Stimulated activated CD4-positive, alpha-beta T cell treated with anti-CD3 and anti-CD28 coated beads, Interleukin-12 subunit alpha, Interleukin-12 subunit beta, amount 100 ng/mL, for 4 hours (primary cell): ENCODE measurements at places on chromosomes 11 and 22.

DNA sequence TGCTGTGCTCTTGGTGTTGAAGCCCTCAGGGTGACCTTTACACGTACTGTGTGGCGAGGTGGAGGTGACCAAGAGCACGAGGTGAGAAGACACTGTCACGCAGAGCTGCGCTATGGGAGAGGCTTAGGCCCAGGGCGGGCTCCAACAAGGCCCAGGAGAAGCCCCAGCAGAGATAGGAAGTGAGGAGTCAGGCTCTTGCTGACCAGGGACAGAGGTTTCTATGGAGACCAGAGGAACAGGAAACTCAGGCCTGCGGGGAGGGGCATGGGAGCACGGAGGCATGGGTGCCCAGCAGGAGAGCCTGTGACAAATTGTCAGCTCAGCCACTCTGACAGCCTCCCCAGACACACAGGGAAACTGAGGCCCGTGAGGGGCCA, 15.8 kb downstream of the DGKZ start:
- no peak for DNase-seq

DNA sequence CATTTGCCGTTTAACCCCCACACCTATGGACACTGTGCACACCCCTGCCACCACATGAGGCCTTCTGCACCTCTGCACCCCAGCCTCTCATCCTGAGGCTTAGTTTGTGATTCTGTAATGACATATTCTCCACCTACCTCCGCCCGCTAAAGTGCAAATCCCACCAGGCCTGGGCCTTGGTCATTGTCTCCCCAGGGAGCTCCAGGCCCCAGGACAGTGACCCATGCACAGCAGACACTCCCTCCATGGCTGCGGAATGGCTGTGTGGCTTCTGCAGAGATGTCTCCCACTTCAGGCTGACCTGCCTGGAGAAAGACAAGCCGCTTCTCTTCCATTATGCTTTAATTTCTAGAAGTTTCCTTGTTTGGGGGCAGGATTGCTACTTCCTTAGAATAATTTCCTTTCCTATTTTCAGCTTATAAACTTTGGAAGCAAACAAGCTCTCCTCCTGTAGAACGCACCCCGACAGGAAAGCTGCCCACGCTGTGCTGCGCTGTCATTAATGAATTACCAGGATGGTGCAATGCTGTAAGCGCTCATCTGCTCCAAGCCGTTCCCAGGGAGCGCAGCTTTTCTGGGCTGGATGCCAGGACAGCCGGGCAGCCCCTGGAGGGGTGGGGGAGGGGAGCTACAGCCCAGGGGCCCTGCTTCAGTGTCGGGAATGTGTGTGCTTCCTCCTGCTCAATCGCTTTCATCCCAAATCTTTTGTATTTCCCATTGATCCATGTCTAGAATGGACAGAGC, 618.0 kb downstream of the BRD1 start:
- no peak for DNase-seq

- no peak for DNase-seq
Observed at GRCh38 chr11:86952221-86952875, 2.8 kb downstream of the FZD4 start.

DNA sequence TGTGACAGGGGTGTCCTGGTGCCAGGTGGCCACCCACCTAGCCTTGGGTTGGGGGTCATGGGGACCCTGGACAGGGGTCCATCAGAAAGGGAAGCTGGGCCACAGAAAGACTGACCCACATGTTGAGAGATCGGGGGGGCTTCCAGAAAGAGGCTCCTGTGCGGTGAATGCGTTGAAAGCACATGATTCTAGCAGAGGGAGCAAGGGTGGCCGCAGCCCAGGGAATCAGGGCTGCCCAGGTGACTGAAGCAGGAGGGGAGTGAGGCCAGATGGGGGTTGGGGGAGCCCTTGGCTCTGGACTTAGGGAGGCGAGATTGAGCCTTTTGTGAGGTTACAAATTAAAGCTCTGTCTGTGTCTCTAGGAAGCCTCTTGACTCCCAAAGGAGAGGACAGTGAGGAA, 80.7 kb downstream of the MORC2 start:
- DNase-seq = no peak

GRCh38 chr11:116412118-116412889, 360.5 kb downstream of the BUD13 start:
- no peak for DNase-seq

DNA sequence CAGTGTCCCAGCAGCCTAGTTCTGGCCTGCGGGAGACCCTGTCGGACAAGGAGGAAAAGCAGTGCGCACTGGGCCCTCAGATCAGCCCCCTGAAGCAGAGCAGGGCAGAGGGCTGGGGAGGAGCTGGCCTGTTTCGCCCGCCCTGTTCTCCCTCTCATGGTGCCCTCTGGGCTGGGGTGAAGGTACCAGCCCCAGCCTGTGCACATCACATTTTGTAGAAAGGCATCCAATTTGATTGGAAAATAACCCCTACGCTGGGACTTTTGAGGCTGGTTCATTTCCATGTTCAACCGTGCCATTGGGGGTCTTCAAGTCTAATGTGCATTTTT, 832 bp upstream of the NAP1L4 start:
- no peak for DNase-seq

DNA sequence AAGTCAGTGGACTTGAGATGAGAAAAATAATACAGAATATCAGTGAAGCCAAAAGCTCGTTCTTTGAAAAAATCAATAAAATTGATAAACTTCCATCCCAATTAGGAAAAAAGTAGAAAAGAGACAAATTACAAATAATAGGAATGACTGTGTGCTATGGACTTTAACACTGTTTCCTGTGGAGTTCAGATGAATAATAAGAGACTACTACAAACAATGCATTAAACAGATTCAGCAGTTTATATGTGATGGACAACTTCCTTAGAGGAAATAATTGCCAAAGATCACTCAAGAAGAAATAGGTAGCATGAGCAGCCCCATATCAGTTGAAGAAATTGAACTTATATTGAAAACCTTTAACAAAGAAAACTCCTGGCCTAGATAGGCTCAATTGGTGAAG, 99.7 kb downstream of the PPP6R3 start:
- no peak for DNase-seq

DNA sequence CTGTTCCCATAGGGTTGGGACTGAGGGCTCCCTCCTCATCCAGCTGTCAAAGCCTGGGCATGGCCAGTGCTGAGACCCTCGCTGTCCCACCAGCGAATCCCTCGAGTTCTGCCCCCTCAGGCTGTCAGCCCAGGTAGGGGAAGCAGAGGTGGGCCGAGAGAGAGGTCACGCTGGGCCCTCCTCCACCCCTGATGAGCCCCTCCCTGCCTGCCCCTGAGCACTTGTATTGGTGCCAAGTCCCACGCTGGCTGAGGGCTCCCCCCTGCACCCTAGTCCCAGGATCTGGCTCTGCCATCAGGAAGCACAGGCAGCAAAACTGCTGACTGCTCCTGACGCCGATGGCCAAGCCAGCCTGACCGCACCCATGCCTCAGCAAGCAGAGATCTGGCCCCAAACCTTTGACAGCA, 3.3 kb downstream of the PRR33 start:
- DNase-seq = no peak

- no peak for DNase-seq
Observed at GRCh38 chr11:16997624-16998023, 16.6 kb downstream of the PLEKHA7 start.

DNA sequence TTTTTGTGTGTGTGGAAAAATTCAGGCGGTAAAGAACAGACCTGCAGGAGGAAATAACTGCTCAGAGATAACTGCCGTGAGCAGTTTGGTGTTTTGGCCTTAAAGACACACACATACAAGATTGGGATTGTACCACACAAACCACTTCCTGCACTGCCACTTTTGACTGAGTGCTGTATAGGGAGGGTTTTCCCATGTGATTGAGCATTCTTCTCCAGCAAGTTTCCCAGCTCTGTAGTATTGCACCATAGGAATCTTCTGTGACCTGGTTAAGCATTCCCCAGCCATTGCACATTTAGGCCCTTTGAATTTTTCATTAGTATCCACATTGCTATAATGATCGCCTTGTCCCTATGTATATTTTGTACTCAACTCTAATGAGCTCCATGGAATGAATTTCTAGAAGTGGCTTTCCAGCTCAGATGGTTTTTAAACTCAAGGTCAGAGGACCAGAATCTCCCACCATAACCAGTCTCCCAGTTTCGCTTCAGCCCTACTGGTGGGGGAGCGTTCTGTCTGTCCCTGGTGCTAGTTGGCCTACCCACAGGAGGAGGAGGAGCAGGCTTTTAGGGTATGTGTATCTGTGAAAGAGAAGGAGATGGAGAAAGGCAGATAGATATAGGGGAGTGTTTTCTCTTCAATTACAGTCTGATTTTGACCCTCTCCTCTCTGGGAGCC, 9.3 kb downstream of the CD82 start:
- DNase-seq = no peak

DNA sequence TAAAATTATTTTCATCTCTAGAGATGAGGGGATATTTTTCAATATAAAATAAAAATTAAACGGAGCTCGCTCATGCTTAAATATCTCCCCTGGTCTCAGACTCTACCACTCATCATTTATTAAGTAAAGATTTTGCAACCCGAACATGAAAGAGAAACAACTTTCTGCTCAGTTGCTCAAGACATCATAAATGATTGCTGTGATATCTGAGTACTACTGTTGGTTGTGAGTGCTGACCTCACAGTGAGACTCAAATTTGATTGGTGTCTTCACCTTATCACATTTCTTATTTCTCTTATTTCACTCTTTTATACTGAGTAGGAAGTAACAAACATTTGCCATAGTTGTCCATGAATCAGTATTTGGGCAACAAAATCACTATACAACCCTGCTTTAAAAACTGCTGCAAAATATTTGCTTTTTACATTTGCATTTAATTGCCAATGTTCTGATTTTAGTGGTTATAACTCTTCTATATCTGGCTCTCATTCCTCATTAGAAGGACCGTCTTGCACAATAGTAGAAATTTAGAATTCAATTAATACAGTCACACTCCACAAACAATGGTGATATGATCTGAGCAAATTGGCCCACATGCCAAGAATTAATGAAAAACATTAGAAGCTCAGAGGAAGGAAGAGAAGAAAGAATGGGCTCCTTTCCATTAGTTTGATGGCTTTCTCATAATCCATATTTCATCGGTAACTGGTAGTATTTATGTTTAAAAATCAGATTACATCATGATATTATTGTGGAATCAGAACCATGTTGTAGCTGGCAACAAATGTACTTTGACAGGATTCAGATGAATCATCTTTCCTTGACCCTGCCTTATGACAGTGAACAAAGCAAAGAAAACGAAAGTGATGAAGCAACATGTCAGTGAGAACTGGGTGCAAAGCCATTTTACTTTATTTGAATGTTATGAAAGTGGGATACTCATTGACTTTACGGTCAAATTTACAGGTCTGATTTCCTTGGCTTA, 973.6 kb upstream of the TENM4 start:
- DNase-seq = no peak

DNA sequence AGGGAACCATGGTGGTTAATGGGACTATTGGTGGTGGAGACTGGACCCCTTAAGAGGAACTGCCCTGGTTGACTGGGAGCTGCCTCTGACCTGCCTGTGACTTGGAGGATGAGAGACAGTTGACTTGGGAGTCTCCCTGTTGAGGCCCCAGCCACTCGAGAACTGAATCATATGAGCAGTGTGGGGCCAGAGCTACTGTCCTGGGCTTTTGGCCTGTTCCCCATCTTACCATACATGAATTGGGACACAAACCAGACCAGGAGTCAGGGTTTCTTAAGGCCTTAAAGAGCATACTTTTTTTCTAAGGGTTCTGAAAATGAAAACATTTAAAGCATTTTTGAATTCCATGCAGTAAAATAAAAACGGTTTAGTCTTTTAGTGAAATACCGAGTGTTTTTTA, 92.8 kb downstream of the TEAD1 start:
- DNase-seq = no peak

DNA sequence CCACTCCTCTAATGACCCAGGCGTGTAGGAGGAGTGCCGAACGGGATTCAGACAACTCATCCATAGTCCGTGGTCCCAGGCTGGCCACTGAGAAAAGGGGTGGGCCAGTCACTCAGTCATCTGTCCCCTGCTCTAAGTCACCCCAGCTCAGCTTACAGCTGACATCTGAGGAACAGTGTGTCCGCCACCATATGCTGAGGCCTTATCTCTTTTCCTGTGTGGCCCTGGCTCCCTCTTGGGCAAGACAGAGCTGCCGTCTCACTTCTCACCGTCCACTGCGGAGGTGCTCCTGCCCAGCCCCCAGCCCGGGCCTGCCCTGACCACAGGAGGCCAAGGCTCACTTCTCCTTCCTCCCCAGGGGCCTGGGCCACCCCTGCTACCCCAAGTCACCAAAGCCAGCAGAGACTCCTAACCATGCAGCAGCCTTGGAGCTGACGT, 6.8 kb downstream of the CCDC86 start:
- DNase-seq = no peak

DNA sequence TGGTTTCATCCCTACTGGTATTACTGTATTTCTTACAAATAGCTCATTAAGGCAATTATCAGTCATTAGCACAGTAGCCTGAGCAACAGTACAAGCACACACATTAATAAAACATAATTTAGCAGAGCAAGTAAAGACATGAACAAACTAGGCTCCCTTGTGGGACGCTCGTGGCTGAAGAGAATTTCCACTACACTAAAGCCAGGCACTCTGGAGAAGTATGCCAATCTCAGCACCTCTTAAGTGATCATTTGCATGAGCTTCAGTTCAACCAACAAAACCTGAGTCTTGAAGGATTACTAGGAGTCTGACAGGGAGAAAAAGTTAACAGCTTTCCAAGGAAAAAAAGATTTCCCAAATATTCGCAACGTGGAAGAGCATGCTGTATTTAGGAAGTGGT, 109.1 kb downstream of the LARGE1 start:
- no peak for DNase-seq

DNA sequence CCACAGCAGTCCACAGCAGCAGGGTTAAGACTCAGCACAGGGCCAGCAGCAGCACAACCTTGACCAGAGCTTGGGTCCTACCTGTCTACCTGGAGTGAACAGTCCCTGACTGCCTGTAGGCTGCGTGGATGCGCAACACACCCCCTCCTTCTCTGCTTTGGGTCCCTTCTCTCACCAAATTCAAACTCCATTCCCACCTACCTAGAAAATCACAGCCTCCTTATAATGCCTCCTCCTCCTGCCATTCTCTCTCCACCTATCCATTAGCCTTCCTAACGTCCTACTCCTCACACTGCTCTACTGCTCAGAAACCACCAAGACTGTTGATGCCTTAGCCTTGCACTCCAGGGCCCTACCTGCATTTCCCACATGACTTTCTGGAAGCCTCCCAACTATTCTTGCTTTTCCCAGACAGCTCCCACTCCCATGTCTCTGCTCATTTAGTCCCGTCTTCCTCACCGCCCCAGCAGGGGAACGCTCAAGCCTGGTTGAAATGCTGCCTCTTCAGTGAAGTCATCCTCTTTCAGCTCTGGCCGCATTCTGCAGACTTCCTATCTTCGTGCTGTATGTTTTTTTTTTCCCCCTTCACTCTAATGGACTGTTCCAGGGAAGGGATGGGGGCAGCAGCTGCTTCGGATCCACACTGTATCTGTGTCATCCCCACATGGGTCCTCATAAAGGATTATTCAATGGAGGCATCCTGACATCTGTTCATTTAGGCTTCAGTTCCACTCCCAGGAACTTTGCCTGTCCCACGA, 3.3 kb downstream of the IL18BP start:
- DNase-seq = no peak

DNA sequence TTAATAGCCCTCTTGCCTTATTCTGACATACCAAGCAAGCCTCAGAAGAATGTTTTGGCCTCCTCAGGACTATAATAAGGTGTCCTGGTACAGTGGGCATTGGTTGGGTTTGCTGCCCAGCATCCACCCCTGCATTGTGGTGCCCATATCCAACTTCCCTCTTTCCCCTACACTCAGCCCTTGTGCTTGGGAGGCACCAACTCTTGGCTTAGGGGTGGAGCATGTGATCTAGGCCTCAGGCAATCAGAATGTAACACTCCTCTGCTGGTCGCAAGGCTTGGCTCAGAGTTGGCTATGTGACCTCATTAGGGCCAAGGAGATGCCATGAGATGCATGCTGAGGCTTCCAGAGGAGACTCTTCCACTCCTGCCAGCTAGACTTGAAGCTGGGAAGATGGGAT, 123.0 kb downstream of the CSNK2A3 start:
- DNase-seq = no peak
